SHP77 treated with DMSO at 0.1 percent for 48 hours (cell line): ENCODE measurements at places on chromosomes 7 and 10.

DNA sequence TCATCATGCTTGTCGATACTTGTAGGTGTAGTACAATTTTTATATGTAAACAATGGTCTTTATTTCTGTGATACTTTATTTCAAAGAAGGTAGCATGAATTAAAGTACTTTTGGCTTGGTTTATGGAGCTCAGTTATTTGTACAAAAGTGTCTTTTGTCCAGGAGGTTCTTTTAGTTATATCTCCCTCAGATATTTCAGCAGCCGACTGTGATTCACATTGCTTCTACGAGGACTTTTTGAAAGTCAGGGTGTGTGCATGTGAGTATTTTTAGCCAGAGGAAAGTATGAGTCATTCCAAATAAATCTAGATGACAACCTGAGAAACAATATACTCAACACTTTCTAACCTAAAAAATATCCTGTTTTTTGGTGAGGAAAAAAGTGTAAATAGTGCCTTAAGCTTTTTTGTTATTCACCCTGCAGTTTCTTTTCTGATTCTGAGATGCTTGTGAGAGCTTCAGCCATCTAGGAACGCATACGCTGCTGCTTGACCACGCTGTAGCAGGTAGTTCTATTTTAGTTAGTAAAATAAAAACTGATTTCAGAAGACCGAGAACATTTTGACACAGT is 595 bp upstream of the SUN1 start:
- DNase-seq: peak; percentile 54

- no peak for DNase-seq
These were observed 22.6 kb upstream of the PSAP start for GRCh38 chr10:71873582-71874211.

DNA sequence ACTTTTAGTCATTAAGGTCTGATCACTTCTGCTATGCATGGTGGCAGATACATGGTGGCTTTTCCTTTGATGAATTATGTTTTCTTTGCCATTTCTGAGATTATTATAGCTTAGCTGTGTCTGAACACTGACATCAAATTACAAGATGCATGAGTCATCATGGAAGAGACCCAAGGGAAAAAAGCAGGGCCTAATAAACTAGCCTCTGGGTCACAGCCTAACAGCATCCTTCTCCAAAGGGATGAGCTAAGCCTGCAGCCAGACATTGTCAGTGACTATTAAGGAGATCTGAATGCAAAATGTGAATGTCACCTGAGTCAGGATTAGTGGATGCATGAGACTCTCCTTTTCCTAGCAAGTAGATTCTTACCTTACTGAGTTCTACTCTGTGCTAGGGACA is 19.1 kb upstream of the OGDHL start:
- DNase-seq: no peak

- no peak for DNase-seq
These were observed 41.4 kb upstream of the ANLN start for GRCh38 chr7:36348256-36348655.

DNA sequence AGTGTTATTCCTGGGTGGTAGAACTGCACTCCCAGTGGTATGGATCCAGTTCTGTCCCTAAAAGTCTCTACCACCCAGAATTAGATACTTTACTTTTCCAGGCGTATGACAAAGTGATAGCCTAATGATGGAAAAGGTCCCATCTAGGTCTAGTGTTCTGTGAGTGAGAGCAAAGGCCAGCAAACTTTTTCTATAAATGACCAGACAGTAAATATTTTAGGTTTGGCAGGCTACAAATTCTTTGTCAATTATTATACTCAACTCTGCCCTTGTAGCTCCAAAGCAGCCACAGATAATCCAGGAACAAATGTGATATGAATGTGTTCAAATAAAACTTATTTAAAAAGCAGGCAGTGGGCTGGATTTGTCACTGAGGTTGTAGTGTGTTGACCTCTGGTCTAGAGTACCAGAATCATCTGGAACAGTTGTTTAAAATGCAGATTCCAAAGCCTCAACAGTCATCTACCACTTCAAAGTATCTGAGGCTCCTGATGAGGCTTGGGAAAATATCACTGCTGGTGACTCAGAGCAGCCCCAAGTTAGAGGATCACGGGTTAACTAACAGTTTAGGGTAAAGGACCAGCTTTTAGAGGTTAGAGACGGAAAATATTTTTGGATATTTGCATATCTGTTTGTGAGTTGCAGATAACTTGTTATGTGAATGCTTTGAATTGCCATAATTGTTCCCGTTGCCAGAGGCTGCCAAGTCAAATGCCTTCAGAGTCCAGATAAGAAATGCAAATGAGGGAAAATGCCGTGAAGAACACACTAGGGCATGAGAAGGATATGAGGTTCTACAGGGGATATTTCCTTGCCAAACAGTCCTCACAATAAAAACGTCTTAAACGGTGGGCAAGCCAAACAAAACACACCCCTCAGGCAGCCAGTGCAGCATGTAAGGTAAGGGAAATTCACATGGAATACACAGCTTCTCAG is 19.4 kb downstream of the NRAP start:
- DNase-seq: no peak

GRCh38 chr10:11325817-11326216 is 285.6 kb downstream of the USP6NL start:
- no peak for DNase-seq

DNA sequence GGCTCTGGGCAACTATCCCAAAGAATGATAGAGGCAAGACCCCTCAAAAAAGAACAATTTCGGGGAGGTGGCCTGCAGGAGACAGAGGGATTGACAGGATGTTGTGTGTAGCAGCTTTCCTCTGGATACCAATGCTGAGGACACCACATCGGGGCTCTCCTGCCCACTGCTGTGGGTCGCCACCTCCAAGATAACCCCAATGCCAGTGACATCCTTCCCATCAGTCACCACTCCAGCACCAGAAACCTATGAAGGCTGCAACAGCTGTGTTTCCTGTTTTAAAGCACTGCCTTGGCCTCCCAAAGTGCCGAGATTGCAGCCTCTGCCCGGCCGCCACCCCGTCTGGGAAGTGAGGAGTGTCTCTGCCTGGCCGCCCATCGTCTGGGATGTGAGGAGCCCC is 17.6 kb downstream of the ARHGAP19 start:
- DNase-seq: no peak
